RWPE1 (cell line): ENCODE measurements at places on chromosomes 4 and X.

DNA sequence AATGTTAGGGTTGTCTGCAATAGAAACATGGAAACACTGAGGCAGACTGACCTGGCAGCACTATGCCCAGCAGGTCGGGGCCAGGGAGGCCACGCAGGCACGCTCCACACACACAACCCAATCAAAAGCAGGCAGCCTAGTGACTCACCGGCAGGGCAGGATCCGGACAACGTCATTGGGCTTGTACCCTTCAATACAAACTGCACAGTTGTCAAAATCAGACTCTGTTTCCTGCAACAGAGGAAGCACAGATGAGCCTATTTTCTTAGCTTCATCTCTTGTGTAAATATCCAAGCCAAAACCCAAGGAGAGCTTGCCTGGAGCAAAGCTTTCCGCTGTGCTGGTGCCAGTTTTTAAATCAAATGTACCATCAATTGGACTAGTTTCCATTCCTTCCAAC is 185.8 kb downstream of the RNF150 start:
- no peak for DNase-seq

DNA sequence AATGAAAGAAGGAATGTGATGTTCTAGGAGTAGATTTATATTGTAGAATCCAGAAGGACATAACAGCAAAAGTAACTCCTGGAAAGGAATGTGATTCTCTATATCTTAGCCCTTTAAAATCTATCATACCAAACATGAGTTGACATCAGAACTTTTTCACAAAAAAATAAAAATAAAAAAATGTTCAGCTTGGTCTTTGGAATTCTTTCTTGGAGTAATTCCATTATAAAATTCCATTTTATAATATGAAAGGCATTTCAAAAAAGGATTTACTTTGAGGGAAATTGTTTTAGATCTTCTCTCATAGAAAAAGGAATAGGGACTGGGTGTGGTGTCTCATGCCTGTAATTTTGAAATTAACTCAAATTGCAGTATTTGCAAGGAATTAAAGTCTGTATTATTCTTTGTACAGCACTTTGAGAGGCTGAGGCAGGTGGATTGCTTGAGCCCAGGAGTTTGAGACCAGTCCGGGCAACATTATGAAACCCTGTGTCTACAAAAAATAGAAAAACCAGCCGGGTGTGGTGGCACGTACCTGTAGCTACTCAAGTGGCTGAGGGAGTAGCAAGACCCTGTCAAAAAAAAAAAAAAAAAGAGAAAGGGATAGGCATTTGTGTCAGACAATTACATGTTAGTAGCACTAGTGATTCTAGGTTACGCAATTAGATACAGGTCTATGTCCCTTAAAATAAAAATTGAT is 134.9 kb downstream of the SLC4A4 start:
- DNase-seq = no peak

GRCh38 chrX:66200050-66200664 is 36.1 kb downstream of the HEPH start:
- no peak for DNase-seq

- DNase-seq = peak; percentile 46
Measured at GRCh38 chr4:41257257-41257901, 651 bp downstream of the UCHL1 start.

DNA sequence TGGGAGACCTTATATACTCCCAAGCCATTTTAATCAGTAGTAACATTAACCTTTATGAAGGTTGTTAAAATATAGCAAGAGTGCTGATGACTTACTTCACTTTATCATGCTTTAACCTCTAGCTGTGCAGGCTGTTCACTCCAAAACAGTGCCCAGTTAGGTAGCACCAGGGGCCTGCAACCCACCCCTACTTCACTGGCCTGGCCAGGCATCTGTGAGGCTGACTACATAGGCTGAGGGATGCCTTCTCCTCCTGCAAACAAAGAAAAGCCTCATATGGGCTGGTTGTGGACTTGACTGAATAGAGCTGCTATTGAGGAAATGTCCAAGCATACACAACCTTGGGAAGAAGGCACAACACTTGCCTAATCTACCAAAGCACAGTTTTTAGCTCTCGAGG is 172.8 kb downstream of the SHROOM3 start:
- DNase-seq = no peak

DNA sequence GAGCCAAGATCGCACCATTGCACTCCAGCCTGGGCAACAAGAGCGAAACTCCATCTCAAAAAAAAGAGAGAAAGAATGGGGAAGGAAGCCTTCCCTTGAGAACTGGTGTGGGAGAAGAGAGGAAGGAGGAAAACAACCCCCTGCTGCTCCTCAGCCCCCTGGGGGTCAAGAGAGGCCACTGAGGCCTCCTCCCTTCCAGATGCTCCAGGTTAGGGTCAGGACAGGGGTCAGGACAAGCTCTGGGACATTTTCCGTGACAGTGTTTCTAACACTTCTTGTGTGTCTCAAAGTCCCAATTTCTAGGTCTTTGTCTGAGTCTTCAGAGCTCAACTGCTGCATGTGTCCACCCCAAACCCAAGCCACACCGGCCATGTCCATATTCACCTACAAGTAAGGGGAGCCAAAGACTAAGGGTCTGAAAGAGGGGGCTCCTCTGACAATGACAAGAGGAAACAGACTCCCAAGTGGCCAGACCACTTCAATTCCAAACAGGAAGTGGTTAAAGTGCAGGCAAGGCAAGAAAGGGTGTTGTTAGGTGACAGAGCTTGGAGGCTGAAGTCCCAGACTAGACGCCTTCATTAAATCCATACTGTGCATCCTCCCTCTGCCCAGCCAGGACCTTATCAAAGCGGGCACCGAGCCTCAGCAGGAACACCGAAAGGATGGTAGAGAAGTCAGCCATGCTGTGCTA is 8.3 kb downstream of the L1CAM start:
- no peak for DNase-seq
